Stimulated activated CD4-positive, alpha-beta T cell treated with anti-CD3 and anti-CD28 coated beads, TNF-alpha, amount 100 ng/mL, for 4 hours (primary cell): ENCODE measurements at places on chromosomes 7 and 10.

DNA sequence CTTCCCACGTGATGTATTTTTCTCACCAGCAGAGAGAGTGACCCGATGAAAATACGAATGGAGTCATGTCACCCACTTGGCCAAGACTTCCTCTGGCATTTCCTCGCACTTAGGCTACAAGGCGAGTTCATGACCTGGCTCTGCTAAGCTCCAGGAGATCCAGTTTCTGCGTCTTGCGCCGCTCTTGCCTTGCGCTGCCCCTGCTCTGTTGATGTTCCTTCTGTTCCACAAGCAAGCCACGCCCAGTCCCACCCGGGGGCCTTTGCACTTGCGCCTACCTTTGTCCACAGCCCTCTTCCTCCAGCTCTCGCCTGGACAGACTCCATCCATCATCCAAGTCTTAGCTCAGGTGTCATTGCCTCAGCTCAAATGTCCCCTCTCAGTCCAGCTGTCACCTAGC, 116.3 kb upstream of the SHH start:
- no peak for DNase-seq

GRCh38 chr7:141387521-141388217, 163.5 kb upstream of the AGK start:
- no peak for DNase-seq

DNA sequence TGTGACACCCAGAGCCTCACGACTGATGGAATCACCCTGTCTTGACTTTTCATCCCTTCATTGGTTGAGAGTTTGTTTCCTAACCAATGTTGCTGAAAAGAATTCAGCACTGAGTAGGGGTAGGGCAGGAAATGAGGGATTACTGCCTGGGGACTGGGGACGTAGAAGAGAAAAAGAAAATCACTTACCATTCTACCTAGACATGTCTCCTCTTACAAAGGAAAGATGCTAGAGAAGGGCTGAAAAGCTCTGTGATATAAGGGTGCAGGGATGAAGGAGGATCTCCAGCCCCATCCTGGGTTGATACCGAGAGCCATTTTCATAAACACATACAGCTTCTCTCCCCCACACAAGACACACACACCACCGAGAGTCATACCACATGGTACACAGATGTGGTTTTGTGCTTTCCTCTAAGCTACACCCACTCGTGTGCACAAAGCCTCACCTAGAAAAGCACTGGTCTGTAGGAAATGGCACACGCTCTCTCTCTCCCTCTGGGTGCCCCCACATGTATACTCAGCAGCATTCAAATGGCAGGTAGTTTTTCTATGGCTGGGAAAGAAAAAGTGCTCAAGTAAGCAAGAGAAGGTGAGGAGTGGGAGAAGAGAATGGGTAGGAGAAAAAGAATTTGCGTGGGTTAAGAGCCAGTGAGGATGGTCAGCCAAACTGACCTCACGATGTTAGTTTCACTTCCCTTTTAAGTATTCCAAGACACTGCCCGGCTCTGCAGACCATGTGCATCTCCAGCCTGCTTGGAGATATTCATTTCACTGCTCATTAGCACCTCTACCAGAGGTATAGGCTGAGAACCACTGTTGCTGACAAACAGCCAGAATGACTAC, 85.8 kb downstream of the CALD1 start:
- DNase-seq: no peak

- DNase-seq: no peak
Measured at GRCh38 chr7:107503687-107504086, 33.8 kb downstream of the GPR22 start.

- no peak for DNase-seq
Measured at GRCh38 chr10:48993627-48994026, 54.0 kb upstream of the LRRC18 start.

DNA sequence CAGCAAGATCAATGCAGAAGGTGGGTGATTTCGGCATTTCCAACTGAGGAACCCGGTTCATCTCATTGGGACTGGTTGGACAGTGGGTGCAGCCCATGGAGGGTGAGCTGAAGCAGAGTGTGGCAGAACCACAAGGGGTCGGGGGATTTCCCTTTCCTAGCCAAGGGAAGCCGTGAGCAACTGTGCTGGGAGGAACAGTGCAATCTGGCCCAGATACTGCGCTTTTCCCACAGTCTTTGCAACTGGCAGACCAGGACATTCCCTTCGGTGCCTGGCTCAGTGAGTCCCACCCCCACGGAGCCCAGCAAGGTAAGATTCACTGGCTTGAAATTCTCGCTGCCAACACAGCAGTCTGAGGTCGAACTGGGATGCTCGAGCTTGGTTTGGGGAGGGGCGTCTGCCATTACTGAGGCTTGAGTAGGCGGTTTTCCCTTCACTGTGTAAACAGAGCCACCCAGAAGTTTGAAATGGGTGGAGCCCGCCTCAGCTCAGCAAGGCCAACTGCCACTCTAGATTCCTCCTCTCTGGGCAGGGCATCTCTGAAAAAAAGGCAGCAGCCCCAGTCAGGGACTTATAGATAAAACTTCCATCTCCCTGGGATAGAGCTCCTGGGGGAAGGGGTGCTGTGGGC, 58.6 kb upstream of the SLC26A5 start:
- DNase-seq: no peak

GRCh38 chr7:69654381-69654780, 56.1 kb downstream of the AUTS2 start:
- DNase-seq: no peak

DNA sequence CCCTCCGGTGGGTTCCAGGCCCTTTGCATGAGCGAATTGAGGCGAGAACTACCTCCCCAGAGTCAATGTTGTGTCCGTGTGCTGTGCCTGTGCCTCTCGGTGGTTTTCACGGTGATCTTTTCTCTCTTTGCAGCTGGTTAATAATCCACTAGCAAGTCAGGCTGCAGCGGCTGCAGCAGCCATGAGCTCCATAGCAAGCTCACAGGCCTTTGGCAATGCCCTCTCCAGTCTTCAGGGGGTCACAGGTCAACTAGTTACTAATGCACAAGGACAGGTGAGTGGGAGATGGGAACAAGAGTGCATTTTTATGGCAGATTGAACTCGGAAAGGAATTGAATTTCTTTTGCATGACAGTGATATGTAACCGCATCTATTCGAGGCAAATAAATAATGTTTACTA, 159.7 kb upstream of the YAE1 start:
- DNase-seq: no peak

- no peak for DNase-seq
Measured at GRCh38 chr7:25876092-25876491, 275.9 kb upstream of the NFE2L3 start.

GRCh38 chr10:12438919-12439692, 89.8 kb downstream of the CAMK1D start:
- DNase-seq: no peak

- DNase-seq: no peak
Measured at GRCh38 chr7:49001610-49002033, 77.3 kb downstream of the CDC14C start.

- no peak for DNase-seq
Measured at GRCh38 chr10:74337330-74338016, 186.5 kb downstream of the ADK start.

DNA sequence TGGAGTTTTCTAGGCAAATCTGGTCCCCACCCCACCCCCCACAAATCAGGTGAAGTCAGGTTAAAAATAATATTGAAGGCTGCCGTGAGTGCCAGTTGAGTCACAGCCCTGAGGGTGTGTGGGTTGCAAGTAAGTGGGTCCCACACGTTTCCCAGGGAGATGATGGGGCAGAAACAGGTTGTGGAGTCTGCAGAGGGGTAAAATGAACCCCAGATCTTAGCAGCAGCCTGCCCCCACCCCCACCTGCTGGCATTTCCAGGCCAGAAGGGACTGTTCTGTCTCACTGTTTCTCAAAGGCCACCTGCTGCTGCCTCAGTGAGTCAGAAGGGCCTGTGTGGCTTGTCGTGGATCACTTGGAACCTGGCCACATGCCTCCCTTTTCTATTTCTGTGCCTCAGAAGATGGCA, 59.8 kb upstream of the SMNDC1 start:
- DNase-seq: no peak

DNA sequence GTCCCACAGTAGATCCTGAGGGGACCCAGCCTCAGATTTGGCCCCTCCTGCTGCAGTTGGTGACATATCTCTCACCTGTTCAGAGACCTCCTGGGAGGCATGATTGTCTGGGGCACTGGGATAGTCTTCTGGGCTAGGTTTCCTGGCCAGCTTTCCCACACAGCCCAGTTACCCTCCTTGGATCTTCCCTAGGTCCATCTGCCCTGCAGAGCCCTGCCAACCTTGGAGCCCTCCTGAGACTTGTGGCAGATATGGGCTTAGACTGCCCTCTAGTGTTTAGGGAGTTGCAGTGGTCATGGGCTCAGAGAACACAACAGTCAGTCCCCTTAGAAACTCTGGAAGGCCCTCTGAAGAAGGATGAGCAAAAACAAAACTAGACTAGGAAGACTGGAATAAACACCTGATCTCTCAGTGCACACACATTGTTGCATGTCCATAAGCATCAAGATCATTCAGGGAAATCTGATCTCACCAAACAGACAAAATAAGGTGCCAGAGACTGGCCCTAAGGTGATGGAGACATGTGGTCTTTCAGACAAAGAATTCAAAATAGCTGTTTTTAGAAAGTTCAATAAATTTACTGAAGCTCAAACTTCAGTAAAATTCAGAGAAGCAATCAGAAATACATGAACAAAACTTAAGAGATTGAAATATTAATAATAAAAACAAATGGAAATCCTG, 324.6 kb downstream of the ATRNL1 start:
- no peak for DNase-seq

DNA sequence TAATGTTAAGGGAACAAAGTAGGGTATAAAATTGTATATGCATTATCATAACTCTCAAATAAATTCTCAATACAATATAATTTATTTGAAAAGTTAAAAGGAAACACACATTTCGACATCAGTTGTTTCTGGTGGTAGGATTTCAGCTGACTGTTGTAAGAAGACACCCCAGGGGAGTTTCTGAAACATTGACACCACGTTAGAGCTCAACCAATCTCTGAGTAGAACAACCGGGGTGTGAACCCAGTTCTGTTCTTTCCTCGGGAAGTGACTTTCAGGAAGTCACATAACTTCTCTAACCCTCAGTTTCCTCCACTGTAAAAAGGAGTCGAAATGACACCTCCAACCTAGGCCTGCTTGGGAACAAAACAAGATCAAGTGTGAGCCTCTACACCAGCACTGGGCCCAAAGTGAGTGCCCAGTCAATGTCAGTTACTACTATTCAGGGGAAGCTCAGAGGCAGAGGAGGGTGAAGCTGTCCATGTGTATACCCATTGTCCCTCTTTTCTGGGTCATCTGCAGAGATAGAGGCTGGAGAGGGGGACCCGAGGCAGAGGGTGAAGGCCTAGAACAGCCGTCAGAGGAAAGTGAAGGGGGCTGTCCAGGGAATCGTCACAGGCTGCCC, 67.1 kb downstream of the AOAH start:
- no peak for DNase-seq

DNA sequence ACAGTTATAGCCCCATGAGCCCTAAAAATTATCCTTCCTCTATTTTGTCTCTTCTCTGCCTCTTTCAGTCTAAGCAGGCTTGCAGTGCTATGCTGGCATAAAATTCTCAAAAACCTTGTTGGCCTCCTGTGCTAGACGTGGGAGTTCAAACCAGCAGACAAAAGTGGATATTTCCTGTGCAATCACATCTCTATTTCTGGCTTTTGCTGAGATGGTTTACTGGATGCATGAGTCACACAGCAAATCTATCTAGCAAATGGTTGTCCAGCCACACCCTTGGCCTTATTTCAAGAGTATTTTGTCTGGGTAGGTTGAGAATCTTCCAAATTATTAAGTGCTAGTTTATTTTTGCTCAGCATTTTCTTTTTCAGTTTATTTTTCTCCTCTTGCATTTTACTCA, 370.8 kb downstream of the CDC14C start:
- DNase-seq: no peak

DNA sequence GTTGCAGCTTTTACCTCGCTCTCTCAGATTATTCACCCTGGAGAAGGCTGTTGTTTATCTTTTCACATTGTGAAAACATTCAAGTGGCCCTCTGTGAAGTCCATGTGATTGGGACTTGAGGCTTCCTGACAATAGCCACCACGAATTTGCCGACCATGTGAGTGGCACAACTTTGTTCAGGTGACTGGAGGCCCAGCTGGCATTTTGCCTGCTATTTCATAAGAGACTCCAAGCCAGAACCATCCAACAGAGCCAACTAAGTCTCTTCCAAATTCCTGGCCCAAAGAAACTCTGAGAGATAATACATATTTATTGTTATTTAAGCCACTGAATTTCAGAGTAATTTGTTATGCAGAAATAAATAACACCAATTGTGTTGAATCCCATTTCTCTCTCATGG, 38.2 kb upstream of the CCSER2 start:
- DNase-seq: no peak

- DNase-seq: no peak
Measured at GRCh38 chr7:25954395-25954794, 197.6 kb upstream of the NFE2L3 start.

GRCh38 chr7:45944058-45944457, 23.0 kb upstream of the IGFBP3 start:
- no peak for DNase-seq

DNA sequence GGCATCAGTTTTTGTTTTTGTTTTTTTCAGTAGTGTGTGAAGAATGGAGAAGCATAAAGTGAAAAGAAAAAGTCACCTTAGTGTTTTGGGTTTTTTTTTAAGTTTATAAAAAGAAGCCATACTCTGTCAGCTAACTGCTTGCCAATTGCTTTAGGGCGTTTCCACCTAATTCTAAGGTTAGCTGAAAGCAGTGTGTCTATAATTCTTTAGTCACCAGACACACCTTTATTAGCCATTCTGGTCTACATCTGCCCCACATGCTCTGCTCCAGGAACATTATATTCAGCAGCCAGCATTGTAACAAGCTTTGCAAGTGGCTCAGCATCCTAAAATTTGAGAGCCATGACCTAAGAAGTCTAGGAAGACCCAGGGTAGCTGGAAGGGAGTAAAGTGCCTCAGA, 14.1 kb upstream of the SLC16A12 start:
- DNase-seq: no peak

DNA sequence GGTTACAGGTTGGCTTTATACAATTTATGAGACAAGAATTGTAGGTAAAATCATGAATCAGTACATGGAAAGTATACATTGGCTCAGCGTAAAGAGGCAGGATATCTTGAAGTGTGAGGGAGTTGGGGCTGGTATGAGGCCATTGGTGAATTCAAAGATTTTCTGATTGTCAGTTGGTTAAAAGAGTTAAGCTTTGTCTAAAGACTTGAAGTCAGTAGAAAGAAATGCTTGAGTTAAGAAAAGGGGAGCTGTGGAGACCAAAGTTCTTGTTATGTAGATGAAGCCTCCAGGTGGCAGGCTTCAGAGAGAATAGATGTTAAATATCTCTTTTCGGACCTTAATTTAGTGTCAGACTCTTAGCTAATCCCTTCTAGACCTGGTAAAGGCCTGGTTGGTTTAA, 341.0 kb downstream of the GALNT17 start:
- DNase-seq: no peak

- no peak for DNase-seq
Measured at GRCh38 chr7:123557016-123557397, 611 bp downstream of the NDUFA5 start.

DNA sequence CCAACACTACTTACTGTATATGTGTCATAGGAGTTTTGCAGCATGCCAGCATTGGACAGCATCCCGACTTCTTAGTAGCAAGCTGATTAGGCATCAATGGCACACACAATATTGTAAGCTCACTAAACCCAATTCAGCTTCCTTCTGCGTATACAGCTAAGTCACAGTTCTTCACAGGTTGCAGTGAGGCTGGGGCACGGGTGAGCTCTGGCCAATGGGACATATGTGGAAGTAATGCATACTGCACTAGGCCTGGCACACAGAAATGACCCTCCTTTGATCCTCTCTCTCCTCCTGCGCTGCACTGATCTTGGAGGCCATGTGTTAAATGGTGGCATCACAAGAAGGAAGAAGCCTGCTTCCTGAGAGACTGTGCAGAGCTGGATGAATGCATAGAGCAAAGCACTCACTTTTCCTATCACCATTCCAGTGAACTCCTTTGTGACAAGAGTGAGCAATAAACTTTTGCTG, 11.9 kb downstream of the RAB11FIP2 start:
- no peak for DNase-seq
